ENCODE measurements at places on chromosomes 12 and 14.

- no peak for DNase-seq
Observed at GRCh38 chr12:90896164-90896563, 58.8 kb downstream of the CCER1 start.

- DNase-seq: no peak
Observed at GRCh38 chr12:110666892-110667291, 22.0 kb downstream of the HVCN1 start.

DNA sequence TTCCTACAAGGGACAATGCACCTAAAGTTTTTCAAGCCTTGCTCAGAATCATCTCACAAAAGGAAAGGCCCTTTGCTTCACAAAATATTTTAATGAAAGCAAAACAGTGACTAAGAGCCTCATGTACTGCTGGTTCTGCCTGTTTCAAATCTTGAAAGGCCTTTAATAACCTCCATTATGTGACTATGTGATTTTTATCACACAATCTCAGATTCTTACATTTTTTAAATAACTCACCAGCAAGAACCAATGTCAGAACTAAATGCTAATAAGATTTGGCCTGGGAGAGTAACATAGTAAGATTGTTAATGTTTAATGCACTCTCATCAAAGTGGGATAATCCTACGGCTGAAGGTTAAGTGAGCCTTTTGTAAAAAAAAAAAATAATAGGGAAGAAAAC, 378.9 kb downstream of the RGS6 start:
- DNase-seq: no peak

DNA sequence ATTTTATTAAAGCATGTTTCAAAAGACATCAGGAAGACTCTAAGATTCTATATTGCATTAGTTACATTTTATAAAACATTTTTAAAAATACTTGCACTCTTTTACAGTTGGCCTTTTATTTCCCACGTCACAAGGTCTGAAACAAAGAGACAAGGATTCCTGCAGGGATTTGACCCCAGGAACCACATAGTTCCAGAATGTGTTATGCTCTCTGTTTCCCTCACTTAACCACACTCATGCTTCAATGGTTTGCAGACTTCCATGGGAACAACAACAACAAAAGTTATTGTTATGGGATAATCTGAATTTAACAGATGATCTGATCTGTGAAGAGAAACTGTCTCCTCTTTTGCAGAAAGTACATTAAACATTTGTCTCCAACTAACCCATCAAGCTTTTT, 104.3 kb upstream of the PPFIA2 start:
- DNase-seq: no peak

DNA sequence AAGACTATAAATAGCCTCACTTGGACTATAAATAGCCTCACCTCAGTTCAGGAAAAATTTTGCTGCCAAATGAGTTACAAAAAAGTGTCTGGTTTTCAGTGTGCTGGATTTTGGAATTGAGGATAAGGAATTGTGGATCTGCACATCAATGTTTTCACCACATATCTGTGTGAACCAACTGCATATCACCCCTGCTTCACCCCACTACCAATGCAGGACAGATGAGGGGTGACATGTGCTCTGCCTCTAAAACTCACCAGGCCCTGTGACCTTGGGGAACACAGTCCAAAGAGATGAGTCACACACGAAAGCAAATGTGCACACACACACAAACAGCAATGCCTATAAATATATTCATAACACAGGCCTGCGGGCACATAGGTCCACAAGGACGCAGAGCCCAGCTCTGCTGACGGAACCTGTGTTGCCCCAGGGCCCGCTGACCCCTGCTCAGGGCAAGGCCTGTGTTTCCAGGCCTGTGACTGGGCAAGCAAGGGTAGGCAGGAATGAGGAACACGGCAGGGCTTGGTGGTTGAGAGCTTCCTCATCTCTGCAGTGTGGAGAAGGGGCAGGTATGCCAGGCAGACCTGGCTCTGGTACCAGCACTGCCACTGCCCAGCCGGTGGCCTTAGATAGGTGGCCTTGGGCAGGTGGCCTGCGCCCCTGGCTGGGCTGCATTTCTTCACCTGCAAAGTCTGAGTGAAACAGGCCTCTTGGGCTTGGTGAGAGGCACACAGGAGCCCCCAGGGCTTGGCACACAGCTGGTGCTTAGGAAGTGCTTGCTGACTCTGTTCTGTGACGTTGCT, 82.4 kb downstream of the ARL6IP4 start:
- DNase-seq: no peak

DNA sequence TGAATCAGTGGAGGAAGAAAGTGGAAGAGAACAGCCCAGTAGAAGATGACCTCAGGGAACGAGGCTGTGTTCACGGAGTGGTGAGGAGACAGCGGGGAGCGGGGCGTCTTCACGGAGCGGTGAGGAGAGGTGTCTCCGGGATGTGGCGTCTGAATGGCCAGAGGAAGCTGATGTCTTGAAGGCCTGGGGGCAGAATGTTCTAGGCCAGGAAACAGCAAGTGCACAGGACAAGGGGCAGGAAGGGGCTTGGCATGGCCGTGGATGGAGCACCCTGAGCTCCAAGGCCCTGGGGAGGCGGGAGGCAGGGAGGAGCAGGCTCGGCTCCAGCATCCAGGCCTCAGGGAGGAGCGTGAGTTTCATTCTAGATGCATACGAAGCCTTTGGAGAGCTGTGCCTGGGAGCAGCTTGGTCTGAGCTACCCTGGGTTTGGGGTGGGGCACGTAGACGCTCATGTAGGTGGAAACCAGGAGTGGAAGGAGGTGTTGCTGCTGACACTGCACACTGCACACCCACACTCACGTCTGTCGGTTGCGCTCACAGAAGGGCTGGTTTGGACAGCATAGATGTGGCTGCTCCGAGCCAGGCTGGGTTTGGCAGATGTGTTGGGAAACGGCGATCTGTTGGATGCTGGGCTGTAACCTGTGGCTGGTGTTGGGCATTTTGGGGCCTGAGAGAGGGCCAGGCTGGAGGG, 131.6 kb downstream of the ADGRD1 start:
- no peak for DNase-seq

DNA sequence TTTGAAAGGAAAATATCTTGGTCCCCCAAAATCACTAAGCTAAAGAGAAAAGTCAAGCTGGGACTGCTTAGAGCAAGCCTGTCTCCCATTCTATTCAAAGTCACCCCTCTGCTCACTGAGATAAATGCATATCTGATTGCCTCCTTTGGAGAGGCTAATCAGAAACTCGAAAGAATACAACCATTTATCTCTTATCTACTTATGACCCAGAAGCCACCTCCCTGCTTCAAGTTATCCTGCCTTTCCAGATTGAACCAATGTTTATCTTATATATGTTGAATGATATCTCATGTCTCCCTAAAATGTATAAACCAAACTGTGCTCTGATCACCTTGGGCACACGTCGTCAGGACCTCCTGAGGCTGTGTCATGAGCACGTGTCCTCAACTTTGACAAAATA, 14.6 kb upstream of the CCDC196 start:
- no peak for DNase-seq

DNA sequence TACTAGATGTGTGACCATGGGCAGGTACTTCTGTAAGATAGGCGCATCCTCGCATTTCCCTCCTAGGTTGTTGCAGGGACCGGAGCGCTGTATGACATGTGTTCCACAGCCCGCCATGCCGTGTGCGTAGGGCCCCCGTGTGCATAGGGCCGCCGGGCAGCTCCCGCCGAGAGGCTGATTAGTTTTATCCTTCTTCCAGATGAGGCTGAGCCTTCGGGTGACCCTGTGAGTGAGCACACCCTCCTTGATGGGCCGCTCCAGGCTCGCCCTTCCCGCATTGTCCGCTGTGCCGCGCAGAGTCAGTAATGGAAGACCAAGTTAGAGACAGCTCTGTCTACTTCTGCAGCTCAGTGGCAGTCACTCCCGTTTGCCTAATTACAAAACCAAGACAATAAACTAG, 72.9 kb upstream of the DYNC1H1 start:
- DNase-seq: no peak

DNA sequence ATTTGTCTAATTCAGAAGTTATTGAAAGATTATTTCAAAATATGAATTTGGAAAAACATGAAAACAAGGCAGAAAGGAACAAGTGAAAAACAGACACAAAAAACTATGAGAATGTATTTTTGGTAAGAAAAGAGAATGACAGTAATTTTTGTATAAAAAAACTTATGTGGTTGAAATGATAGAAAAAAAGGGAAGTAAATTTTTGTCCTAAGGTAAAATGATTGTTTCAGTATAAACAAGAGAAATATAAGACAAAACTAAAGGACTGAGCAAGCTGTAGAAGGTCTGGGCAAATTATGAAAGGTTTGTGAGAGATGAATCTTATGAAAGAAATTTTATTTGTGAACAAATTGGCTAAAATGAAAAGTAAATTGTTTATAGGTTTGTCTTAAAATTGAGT, 44.6 kb downstream of the CEP83 start:
- no peak for DNase-seq

All from stimulated activated CD4-positive, alpha-beta T cell treated with anti-CD3 and anti-CD28 coated beads, Interleukin-1b, Interleukin-23, amount 100 ng/mL, for 1 hour (primary cell).